H4 (cell line): ENCODE measurements at places on chromosomes 5 and 9. TPM values are rescaled to one million over a fixed set of nuclear protein-coding genes. Genes with fewer than 3 reads are reported as not detected.

GRCh38 chr5:1217596-1218206 is 7.5 kb upstream of the SLC6A18 start:
- DNase-seq, result no peak

The PDE4D gene
- total RNA-seq, result 24.4 and 34.2 TPM in 2 replicates

GRCh38 chr9:34552986-34553385 is 30.2 kb upstream of the ENHO start:
- no peak for DNase-seq

DNA sequence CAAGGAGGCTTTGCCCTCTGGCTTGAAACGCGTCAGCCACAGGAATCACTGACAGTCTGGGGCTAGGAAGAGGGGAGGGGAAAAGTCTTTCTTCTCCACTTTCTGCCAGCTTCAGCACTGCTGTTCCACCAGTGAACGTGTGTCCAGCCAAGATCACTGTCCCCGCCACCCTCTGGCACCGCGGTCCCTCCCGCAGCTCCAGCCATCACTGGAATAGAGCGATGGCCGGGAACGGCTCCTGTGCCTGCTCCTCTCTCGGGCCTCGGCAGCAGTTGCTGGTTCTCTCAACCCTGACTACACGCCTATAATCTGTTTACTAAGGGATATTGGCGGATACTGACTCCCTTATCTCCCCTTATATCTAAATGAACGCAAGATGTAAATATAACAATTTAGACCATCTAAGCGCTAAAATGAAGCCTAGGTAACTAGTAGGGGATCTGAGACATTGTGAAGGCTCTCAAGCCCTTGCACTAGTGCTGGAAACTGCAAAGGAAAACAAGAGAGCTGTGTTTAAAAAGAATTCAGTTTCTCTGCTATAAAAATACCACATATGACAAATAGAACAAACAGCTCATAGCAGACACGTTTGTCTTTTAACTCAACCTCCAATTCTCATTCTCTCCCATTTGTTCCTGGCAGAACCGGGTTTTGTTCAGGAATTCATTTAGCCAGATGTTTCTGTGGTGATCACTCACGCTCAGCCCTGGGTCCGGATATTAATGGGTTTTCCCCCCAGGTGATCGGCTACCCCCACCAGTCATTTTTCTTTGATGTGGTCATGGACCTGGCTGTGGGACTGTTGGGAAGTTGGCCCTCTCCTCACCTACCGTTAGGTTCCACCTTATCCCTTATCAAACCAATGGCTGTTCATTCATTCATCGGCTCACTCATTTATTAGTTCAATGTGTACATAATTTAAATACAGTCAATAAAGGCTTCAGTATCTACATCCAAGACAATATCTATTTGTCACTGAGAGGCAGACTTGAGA is 149.8 kb downstream of the MED10 start:
- DNase-seq, result no peak

GRCh38 chr5:93395010-93395409 is 186.0 kb downstream of the NR2F1-AS1 start:
- no peak for DNase-seq

The PROB1 gene
- total RNA-seq, result not detected in 2 replicates
